ENCODE measurements at places on chromosomes 11 and 22. TPM values are rescaled to one million over a fixed set of nuclear protein-coding genes. Genes with fewer than 3 reads are reported as not detected.

The SCN3B gene
- total RNA-seq: 3.3 TPM

The OR4D5 gene
- not detected for total RNA-seq

The MS4A12 gene
- not detected for total RNA-seq

The MMP26 gene
- total RNA-seq: not detected

The OR2AG2 gene
- 0.37 TPM for total RNA-seq

The OOSP4B gene
- not detected for total RNA-seq

GRCh38 chr11:44167046-44167445 is 71.6 kb downstream of the EXT2 start:
- DNase-seq: no peak

GRCh38 chr11:2527621-2528291 is 82.9 kb downstream of the KCNQ1 start:
- no peak for DNase-seq

GRCh38 chr11:12411806-12412727 is 34.7 kb downstream of the PARVA start:
- DNase-seq: peak; percentile 68

- DNase-seq: no peak
These were observed 61.3 kb upstream of the PPP6R3 start for GRCh38 chr11:68398995-68399851.

GRCh38 chr11:124900464-124900863 is 2.8 kb upstream of the ROBO4 start:
- peak; percentile 89 for DNase-seq

DNA sequence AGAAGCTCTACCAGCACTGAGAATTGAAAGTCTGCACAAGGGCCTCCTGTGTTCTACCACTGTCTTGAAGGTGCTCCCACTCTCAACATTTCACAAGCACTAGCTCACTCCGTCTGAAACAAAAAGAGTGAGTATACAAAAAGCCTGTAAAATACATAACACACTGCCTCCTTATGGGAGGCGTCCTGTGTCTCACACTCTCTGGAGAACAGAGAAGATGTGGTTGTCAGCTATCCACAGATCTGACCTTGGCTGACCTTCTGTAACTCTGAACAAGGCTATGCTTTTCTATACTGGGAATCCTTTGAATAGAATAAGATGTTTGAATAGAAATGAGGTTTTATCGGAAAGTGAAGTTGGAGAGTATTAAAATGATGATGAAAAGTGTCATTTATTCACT is 171.3 kb upstream of the TMEM45B start:
- DNase-seq: no peak

DNA sequence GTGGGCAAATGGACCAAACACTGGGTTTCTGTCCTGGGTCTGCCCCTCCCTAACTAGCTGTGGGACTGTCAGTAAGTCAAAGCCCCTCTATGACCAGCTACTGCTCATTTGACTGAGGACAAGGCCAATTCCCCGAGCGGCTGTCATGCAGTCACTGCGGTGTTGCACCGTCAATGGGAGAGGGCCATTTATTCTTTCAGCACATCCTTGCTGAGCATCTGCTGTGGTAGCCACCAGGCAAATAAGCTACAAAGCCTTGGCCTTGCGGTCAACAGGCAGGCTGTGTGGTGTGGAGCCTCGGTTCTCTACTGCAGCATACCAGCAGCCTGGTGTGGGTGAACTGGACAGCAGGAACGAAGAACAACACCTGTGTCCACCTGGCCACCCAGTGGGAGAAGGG is 25.8 kb upstream of the SERPIND1 start:
- no peak for DNase-seq

- DNase-seq: no peak
These were observed 1.1 kb downstream of the CREB3L1 start for GRCh38 chr11:46278387-46279125.
